ENCODE measurements at places on chromosomes 2 and 18. TPM values are rescaled to one million over a fixed set of nuclear protein-coding genes. Genes with fewer than 3 reads are reported as not detected.

DNA sequence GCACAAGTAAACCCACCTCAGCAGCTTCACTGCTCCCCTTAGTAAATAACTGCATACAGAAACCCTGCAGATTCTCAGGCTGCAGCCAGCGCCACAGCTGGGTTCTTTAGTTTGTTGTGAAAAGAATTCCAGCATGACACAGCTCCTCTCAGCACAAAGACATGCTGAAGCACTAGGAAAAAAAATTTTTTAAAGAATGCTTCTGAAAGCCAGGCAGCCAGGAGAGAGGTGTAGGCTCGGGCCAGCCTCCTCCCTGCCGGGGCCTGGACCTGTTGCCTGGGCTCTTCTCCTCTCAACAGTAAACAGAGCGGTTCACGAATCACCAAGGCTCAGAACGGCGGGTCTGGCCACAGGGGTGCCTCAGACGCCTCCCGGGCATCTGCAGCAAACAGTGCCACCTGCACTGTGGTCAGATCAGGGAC, 95.7 kb upstream of the POU3F3 start:
- H3K27me3 ChIP-seq: no peaks in the 10 kb centered on the region
- no peaks in the 10 kb centered on the region for H3K36me3 ChIP-seq
- H3K4me1 ChIP-seq: no peaks in the 10 kb centered on the region
- DNase-seq: no peak

GRCh38 chr2:47486841-47487497, 84.0 kb downstream of the MSH2 start:
- H3K4me1 ChIP-seq: peaks cover 17% of the 10 kb centered on the region
- H3K27me3 ChIP-seq: no peaks in the 10 kb centered on the region
- no peak for DNase-seq
- peak overlapping the region; percentile 41 for H3K27ac ChIP-seq
- H3K4me3 ChIP-seq: no peak overlapping the region

GRCh38 chr2:52335727-52336126, 1303.8 kb upstream of the NRXN1 start:
- no peak overlapping the region for H3K4me3 ChIP-seq
- no peaks in the 10 kb centered on the region for H3K4me1 ChIP-seq
- no peak overlapping the region for H3K27ac ChIP-seq
- H3K27me3 ChIP-seq: no peaks in the 10 kb centered on the region
- no peaks in the 10 kb centered on the region for H3K36me3 ChIP-seq

DNA sequence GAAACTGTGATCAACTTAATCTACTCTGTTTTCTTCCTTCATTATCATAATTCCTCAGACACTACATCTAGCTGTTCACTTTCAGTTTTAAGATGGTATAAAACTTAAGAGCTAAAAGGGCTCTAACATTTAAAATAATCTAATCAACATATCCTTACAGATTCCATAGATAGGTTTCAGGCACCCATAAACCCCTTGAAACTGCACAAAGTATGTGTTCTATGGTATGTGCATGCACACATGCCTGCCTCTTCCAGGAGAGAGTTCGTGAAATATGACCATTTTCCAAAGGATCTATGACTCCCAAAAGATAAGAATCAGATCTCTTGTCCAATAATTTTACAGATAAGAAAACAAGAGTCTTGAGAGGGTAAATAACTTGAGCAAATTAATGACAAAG, 59.4 kb downstream of the CUL3 start:
- peaks cover 57% of the 10 kb centered on the region for H3K4me1 ChIP-seq
- H3K4me3 ChIP-seq: no peak overlapping the region
- no peaks in the 10 kb centered on the region for H3K27me3 ChIP-seq

DNA sequence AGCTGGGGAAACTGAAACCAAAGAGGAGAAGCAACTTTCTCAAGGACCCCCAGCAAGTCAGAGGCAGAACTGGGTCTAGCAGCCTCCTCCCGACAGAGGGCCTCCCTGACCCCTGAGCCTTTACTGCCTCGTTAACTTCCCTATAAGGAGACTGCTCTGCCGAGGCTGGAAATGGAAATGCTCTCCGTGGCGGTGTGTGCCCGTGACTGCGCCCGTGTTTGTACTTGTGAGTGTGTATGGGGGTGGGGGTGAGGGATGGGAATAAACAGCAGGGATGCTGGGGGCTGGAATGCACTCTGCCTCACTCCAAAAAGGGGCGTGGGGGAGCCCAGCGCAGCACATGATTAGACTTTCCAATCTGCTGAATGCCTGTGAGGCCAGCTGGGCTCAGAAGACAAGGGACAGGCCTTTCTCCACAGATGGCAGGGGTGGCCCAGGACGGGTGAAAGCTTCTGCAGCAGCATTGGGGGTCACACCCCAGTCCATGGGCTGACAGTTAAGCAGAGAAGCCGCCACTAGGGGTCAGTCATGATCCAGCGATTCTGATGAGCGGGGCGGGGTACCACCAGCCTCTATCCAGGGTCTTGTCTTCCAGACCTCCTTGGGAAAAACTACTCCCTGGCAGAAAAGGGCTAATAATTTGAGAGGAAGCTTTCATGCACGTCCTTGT, 26.8 kb downstream of the MPHOSPH10 start:
- H3K27ac ChIP-seq: no peak overlapping the region
- H3K27me3 ChIP-seq: peaks cover 2% of the 10 kb centered on the region
- peaks cover 4% of the 10 kb centered on the region for H3K4me1 ChIP-seq
- H3K4me3 ChIP-seq: peak overlapping the region; percentile 27
- DNase-seq: peak; percentile 65

DNA sequence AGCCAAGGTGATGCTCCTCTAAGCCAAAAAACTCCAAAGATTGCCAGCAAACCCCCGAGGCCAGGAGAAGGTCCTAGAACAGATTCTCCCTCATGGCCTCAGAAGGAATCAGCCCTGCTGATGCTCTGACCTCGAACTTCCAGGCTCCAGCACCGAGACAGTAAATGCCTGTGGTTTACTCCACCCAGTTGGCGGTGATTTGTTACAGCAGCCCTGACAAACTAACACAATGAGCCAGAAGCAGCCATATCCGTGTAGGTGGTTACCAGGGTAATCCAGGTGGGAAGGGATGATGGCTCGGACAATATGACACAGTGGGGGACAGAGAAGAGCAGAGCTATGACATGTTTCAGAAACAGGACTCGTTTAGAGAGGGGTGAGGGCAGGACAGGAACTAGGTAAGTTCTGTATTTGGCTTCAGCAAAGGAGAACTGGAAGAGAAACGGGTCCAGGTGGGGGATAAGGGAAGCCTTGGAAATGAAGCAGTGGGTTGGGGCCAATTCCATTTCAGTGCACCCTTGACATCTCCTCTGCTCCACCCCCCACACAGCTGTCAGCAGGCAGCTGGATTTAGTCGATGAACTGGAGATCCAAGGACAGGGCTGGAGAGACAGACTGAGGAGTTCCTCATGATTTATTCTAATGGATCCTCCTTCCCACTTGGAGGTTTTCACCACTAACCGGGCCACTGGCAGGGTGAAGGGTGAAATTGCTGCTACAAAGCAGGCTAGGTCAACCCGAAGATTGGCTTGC, 179.7 kb upstream of the SH3BP4 start:
- no peaks in the 10 kb centered on the region for H3K36me3 ChIP-seq
- DNase-seq: no peak
- H3K4me1 ChIP-seq: no peaks in the 10 kb centered on the region
- no peak overlapping the region for H3K4me3 ChIP-seq
- H3K27ac ChIP-seq: no peak overlapping the region
- peaks cover 8% of the 10 kb centered on the region for H3K27me3 ChIP-seq

- peaks cover 4% of the 10 kb centered on the region for H3K4me1 ChIP-seq
- H3K27me3 ChIP-seq: no peaks in the 10 kb centered on the region
- H3K4me3 ChIP-seq: no peak overlapping the region
- no peak for DNase-seq
These were observed 76.8 kb upstream of the POMC start for GRCh38 chr2:25245141-25245540.

GRCh38 chr2:210460322-210461227, 16.0 kb downstream of the LANCL1 start:
- no peak overlapping the region for H3K4me3 ChIP-seq
- peaks cover 1% of the 10 kb centered on the region for H3K4me1 ChIP-seq
- no peak for DNase-seq
- H3K27ac ChIP-seq: no peak overlapping the region
- H3K36me3 ChIP-seq: peaks cover 45% of the 10 kb centered on the region
- H3K27me3 ChIP-seq: no peaks in the 10 kb centered on the region

- DNase-seq: no peak
- H3K27me3 ChIP-seq: peaks cover 6% of the 10 kb centered on the region
- H3K4me1 ChIP-seq: no peaks in the 10 kb centered on the region
- H3K36me3 ChIP-seq: no peaks in the 10 kb centered on the region
These were observed 315.6 kb downstream of the IRS1 start for GRCh38 chr2:226483745-226484619.

Gene GAD1
- total RNA-seq: 3.7 TPM

Gene ARL4C
- 252 TPM for total RNA-seq

Gene GLI2
- total RNA-seq: 0.28 TPM

Gene PPP1R1C
- not detected for total RNA-seq
